Stimulated activated CD4-positive, alpha-beta T cell treated with anti-CD3 and anti-CD28 coated beads, Interleukin-1b, Interleukin-23, amount 100 ng/mL, for 24 hours (primary cell): ENCODE measurements at places on chromosomes 6 and 20.

- DNase-seq: no peak
Observed at GRCh38 chr6:42010185-42010891, 40.0 kb upstream of the TAF8 start.

DNA sequence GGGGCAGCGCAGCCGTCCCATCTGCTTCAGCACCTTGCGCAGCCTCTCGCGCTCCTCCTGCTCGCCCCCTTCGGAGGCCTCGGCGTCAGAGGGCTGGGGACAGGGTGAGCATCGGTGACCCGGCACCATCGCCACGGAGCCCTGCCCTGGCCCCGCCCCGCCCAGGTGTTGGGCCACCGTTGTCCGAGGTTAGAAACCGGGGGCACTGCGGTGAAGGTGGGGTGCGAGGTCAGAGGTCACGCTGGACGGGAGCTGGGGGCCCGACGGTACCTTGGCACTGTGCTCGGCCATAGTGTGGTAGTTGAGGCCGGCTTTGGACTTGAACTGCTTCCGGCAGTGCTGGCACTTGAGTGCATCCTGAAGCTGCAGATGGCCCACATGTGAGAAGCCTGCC is 6.4 kb downstream of the ZNF512B start:
- DNase-seq: no peak

DNA sequence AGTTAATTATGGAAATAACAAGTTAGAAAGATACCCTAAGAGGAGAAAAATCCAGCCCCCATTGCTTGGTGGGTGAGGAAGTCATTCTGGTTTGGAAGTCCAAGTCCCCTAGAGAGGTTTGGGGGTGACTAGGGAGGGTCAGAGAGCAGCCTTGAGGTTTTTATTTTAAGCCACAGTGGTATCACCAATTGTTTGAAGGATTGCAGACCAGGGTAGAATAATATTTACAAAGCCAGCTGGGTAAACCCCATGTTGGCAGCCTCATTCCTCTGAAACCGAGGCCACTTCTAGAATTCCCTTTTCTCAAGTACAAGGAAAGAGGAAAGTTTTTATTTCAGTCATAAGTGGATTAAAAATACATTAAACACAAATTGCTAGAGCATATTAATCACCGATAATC is 99.7 kb downstream of the TMEM170B start:
- DNase-seq: no peak

- DNase-seq: no peak
Observed at GRCh38 chr6:165417278-165417865, 108.0 kb upstream of the C6orf118 start.

DNA sequence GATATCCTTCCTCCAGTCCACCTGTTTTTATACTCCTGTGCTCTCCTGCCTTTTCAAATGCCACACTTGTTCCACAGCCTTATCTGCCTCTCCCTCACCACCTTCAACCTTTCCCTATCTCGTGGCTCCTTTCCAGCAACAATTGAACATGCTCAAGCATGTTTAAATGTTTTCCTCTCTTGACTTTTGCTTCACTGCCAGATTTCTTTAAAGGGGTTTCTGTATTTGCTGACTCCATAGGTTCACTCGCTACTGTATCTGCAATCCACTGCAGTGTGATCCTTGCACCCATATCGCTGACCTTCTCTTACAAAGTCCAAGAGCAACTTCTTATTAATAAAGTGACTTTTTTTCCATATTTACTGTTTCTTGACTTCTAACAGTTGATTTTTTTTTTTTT is 11.2 kb upstream of the GMNN start:
- DNase-seq: no peak

DNA sequence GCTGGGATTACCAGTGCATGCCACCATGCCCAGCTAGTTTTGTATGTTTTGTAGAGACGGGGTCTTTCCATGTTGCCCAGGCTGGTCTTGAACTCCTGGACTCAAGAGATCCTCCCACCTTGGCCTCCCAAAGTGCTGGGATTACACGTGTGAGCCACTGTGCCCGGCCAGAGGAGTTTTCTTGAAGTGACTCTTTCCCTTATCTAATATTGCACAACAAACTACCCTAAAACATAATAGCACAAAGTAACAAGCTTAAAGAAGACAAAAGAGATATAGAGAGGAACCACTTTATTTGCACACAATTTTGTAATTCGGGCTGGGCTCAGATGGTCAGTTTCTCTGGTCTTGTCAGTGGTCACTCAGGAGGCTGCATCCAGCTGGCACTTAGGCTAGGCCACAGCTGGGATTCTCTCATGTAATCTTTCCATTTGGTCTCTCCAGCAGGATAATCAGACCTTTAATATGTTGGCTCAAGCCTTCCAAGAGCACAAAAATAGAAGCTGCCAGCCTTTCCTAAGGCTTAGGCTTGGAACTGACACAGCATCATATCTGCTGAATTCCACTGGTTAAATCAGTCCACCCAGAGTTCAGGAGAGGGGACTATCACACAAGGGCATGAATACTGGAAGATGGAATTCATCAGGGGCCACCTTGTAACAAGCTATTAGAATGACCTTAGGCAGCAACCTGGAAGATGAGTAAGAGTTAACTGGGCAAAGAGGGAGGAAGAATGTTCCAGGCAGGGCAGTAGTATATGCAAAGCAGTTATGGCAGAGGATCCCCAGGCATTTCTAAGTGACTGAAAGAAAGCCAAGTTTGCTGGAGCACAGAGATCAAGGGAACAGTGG is 56.7 kb upstream of the PNRC1 start:
- no peak for DNase-seq

DNA sequence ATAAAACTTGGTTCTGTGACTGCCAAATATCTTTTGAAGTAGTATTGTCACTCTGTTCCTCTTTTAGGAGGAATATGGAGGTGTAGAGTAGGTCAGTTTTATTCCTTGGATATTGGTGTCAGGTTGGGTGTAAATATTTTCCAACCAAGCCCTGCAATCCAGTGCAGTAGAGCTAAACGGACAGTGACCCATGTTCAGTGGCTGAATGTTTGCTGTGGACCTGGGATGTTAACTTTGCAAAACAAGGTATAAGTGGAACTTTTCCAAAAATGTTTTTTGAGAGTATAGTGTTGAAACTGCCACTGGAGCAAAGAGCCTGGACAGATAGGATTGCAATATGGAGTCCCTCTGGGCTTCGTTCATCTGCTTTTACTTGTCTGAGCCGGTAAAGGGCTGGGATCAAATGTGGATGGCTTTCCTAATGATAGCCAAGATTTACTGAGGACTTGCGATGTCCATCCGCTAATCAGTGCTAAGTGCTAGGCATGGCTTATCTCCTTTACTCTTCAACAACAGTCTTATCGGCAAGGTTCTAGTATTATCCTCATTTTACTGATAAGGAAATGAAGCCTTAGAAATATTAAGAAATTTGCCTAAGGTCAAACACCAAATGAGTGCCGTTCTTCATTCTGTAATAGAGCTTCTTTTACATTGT is 69.0 kb upstream of the BACH2 start:
- no peak for DNase-seq

DNA sequence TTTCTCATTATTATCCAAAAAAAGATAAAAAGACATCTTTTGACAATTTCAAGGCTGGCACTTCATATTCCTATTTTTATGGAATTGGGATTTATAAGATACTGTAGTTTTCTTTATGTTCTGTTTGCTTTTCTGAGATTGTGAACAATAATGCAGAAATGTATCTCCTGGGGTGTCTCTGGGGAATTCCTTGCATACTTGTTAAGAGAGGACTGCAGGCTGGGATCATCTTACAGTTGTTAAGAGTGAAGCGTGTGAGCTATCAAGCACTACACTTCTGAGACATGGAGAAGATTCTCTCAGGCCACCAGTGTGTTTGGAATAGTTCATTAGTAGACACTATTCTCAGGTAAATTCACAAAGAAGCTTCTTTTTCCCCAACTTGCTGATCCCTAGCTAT is 963.3 kb upstream of the GJE1 start:
- no peak for DNase-seq

DNA sequence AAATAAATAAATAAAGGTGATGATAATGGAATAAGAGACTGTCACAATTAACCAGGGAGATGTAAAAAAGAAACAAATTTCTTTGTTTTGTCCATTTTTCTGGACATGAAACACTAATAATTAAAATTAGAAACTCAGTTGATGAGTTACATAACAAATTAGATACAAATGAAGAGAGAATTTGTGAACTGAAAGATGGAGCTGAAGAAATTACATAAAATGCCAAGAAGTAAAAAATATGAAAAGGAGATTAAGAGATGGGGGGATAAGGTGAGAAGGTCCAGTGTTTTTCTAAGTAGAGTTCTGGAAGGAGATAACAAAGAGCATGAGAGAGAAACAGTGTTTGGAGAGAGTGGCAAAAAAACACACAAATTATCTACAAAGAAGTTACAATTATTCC is 89.4 kb upstream of the AGPAT4 start:
- DNase-seq: no peak

DNA sequence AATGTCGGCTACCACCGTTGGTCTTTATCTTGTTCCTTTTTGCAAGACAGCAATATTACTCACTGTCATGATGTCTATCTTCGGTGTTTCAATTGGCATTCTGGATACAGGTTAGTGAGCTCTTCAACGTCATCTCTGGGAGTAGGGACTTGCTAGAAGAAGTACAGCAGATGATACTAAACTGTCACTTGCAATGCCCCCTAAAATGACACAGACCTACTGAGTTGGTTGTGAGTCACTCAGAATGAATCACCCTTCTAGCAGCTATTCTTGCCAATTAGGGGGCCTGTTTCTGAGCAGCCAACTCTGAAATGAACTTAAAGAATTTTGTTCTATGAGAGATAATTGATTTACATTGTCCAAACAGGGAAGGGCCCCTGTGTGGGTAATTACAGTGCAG is 176.5 kb downstream of the SLC16A10 start:
- DNase-seq: no peak

DNA sequence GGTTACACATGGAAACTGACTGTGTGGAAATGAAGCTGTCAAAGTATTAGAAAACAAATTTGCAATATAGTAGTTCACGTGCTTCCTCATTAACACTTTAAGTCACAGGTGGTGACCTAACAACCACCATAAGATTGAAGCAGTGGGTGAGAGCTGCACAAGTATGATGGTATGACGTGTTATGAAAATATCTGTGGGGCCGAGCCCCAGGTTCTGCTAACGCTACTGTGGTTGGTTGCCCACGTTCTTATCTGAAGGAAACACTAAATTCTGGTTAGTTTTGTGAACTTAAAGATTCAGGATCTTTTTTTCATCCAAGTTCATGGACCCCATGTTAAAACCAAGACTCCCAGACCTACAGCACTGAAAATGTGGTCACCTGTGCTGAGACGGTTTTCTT is 243.0 kb upstream of the RIN2 start:
- no peak for DNase-seq

GRCh38 chr6:36860126-36860525 is 14.5 kb downstream of the PPIL1 start:
- DNase-seq: no peak

DNA sequence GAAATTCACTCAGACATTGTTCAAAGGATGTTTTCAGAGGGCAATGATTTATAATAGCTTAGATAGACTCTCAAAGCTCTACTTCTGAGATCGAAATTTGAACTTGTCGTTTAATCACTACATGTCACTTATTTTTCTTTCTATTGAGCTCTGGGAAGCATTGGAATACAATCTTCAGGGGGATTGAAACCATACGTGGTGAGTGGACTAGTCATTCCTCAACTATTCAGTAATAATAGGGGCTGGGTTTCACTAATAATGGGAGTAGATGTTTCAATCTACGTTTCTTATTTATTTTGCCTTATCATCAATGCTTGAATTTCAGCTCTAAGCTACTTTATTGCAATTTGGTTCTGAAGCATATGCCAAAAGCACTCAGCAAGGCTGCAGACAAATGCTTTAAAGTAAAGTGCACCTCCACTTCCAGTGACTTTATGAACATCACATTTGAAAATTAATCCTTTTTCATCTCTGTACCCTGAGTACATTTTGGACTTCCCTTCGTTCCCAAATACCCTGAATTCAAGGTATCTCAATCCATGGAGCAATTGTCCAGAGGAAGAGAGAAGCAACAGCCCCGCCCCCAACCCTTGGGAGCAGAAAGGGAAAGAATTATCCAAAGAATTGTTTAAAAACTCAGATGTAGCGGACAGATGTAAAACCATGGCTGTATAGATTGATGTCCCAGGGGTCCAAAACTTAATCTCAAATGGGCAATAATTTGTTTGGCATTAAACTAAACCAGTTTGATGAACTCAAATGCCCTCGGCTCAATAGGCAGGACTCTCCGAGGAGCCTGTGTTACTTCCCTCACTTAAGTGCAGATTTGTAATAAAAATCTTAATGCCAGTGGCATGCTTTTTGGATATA is 68.1 kb downstream of the HFE start:
- no peak for DNase-seq

GRCh38 chr6:110401585-110402176 is 13.7 kb downstream of the DDO start:
- DNase-seq: no peak

- no peak for DNase-seq
Observed at GRCh38 chr20:33945391-33946081, 48.2 kb upstream of the RALY start.

GRCh38 chr6:153312634-153313033 is 181.6 kb upstream of the RGS17 start:
- no peak for DNase-seq
